ENCODE measurements at places on chromosomes 13 and 19.
A peak's percentile ranks its signal among the peaks of the same experiment; 100 is the strongest.

GRCh38 chr13:101209206-101209893 is 207.0 kb downstream of the NALCN start:
- DNase-seq = no peak
- no peaks in the 10 kb centered on the region for H3K36me3 ChIP-seq
- H3K27me3 ChIP-seq = no peaks in the 10 kb centered on the region
- no peaks in the 10 kb centered on the region for H3K4me1 ChIP-seq
- no peak overlapping the region for H3K4me3 ChIP-seq

DNA sequence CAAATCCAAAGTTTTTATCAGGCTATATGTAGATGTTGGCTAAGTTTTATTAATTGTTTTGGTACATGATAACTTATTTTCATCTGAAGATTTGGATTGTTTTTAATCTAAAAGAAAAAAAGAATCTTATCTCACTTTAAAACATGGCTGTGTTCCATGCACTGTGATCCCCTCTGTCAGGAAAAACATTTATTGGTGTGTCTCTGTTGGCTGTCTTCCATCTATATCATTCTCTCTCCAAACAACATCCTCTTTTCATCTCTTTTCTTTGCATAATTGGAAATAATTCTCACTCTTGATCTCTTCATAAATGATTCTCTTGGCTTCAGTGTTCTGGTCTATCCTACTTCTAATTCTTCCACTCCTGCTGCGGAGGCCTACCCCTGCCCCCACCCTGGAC is 4.2 kb downstream of the NALCN start:
- DNase-seq = no peak
- peaks cover 23% of the 10 kb centered on the region for H3K27me3 ChIP-seq
- no peaks in the 10 kb centered on the region for H3K36me3 ChIP-seq
- H3K4me1 ChIP-seq = no peaks in the 10 kb centered on the region
- H3K27ac ChIP-seq = no peak overlapping the region

GRCh38 chr13:106865716-106866440 is 297.9 kb upstream of the ARGLU1 start:
- H3K36me3 ChIP-seq = no peaks in the 10 kb centered on the region
- no peaks in the 10 kb centered on the region for H3K4me1 ChIP-seq
- no peak overlapping the region for H3K27ac ChIP-seq
- no peaks in the 10 kb centered on the region for H3K27me3 ChIP-seq

DNA sequence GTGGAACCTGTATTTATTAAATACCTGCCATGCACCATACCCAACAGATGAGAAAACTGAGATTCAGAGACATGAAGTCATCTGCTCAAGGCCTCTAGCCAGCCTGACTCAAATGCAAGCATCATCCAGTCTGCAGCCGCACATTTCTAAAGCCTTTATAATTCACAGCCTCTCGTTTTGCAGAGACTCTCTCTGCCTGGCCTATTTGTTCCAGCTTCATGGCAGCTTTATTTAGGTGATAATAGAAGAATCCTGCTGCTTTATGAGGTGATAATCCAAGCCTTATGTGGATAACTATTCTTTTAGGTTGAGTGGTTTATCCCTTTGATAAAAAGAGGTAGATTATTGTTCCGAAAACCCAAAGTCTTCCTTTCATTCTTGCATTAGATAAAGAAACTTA is 58.4 kb downstream of the OXGR1 start:
- no peaks in the 10 kb centered on the region for H3K27me3 ChIP-seq
- H3K4me1 ChIP-seq = no peaks in the 10 kb centered on the region
- no peak overlapping the region for H3K27ac ChIP-seq
- no peaks in the 10 kb centered on the region for H3K36me3 ChIP-seq
- no peak overlapping the region for H3K4me3 ChIP-seq
- DNase-seq = no peak

- DNase-seq = no peak
- no peak overlapping the region for H3K4me3 ChIP-seq
- no peak overlapping the region for H3K27ac ChIP-seq
- no peaks in the 10 kb centered on the region for H3K36me3 ChIP-seq
Measured at GRCh38 chr19:5452594-5453565, 2.3 kb upstream of the ZNRF4 start.

DNA sequence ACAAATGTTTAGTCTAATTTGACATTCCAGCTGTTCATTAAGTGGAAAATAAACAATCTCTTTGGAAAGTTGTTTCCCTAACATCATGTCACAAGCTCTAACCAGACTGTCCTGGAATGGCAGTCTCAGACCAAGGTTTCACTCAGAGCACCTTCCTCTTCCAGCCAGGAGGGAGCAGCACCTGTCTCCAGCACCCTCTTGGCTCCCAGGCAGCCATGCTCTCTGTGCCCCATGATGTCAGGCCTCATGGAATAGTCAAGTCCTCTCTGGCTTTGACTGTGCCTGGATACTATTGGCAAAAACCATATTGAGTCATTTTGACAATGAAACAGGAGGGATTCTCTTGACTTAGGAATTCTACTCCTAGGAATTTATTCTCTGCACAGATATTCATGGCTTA is 171.4 kb downstream of the OXGR1 start:
- no peaks in the 10 kb centered on the region for H3K36me3 ChIP-seq
- no peaks in the 10 kb centered on the region for H3K4me1 ChIP-seq

GRCh38 chr13:75801388-75801945 is 165.3 kb downstream of the LMO7 start:
- H3K27me3 ChIP-seq = no peaks in the 10 kb centered on the region
- DNase-seq = no peak
- peaks cover 7% of the 10 kb centered on the region for H3K4me1 ChIP-seq
- no peak overlapping the region for H3K27ac ChIP-seq
- H3K36me3 ChIP-seq = peaks cover 42% of the 10 kb centered on the region

DNA sequence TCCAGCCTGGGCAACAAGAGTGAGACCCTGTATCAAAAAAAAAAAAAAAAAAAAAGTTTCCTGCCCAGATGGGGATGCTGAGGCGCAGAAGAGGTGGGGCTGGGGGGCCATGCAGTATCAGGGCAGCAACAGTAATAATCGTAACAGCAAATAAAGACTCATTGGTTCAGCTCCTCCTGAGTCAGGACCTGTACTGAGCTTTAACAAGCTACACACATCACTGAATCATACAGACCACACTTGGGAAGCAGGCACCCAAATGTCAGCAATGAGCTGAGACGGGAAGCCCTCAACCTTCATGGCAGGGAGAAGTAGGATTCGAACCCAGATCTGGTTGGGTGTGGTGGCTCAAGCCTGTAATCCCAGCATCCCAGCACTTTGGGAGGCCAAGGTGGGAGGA is 10.6 kb upstream of the DPF1 start:
- H3K4me3 ChIP-seq = no peak overlapping the region
- peaks cover 8% of the 10 kb centered on the region for H3K27me3 ChIP-seq
- no peak overlapping the region for H3K27ac ChIP-seq
- DNase-seq = no peak
- no peaks in the 10 kb centered on the region for H3K36me3 ChIP-seq

- H3K27ac ChIP-seq = peak overlapping the region; percentile 91
- no peak for DNase-seq
- H3K4me3 ChIP-seq = peak overlapping the region; percentile 68
- peaks cover 57% of the 10 kb centered on the region for H3K4me1 ChIP-seq
Measured at GRCh38 chr19:14381689-14382474, 638 bp downstream of the ADGRE5 start.

DNA sequence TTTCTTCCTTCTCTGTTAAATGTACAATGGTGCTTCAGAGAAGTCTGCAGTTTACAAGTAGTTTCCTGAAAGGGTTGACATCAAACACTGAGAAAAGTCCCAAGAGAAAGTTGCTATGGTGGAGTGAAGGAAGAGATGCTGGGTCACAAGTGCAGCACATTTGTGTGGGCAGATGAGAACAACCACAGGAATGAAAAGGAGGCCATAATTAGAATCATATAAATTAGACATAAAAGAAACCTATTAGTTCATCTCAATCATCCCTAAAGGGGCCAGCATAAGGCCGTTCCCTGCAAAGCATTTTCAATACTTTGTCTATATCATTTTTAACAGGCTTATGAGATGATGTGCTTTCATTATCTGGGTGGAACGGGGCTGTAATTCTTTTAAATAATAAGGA is 359.2 kb downstream of the IRS2 start:
- H3K4me1 ChIP-seq = no peaks in the 10 kb centered on the region
- no peaks in the 10 kb centered on the region for H3K36me3 ChIP-seq
- H3K4me3 ChIP-seq = no peak overlapping the region
- H3K27ac ChIP-seq = no peak overlapping the region
- H3K27me3 ChIP-seq = no peaks in the 10 kb centered on the region

GRCh38 chr13:31049833-31050232 is 111.9 kb downstream of the HSPH1 start:
- no peaks in the 10 kb centered on the region for H3K27me3 ChIP-seq
- H3K4me1 ChIP-seq = peaks cover 19% of the 10 kb centered on the region
- no peak overlapping the region for H3K4me3 ChIP-seq
- H3K27ac ChIP-seq = no peak overlapping the region

GRCh38 chr19:17487284-17488121 is 17.2 kb downstream of the SLC27A1 start:
- H3K36me3 ChIP-seq = no peaks in the 10 kb centered on the region
- H3K4me1 ChIP-seq = peaks cover 18% of the 10 kb centered on the region
- no peak for DNase-seq
- peak overlapping the region; percentile 17 for H3K27ac ChIP-seq

DNA sequence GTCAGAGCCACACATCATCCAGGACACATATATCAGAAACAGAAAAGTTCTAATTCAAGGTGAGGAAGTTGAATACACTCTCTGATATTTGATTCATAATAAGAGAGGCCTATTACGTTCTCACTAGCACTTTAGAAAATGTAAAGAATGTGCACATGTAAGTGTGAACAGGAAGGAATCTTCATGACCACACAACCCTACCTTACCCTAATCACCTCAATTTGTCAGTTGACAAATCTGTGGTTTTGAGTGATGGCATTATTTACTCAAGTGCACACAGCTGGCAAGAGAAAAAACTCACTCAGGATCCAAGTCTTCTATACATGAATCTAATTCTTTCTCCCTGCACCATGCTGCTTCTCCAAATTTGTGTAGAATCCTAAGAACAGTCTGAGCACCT is 445.8 kb downstream of the SUCLA2 start:
- no peak overlapping the region for H3K4me3 ChIP-seq
- H3K4me1 ChIP-seq = no peaks in the 10 kb centered on the region
- no peaks in the 10 kb centered on the region for H3K36me3 ChIP-seq
- H3K27me3 ChIP-seq = no peaks in the 10 kb centered on the region
- DNase-seq = no peak

- no peaks in the 10 kb centered on the region for H3K27me3 ChIP-seq
- H3K4me1 ChIP-seq = peaks cover 4% of the 10 kb centered on the region
- no peak overlapping the region for H3K4me3 ChIP-seq
- no peak for DNase-seq
- no peaks in the 10 kb centered on the region for H3K36me3 ChIP-seq
Measured at GRCh38 chr13:44868397-44868796, 120.9 kb downstream of the NUFIP1 start.

GRCh38 chr19:14114854-14115253 is 2.7 kb downstream of the PRKACA start:
- no peaks in the 10 kb centered on the region for H3K27me3 ChIP-seq
- H3K4me1 ChIP-seq = peaks cover 53% of the 10 kb centered on the region
- H3K36me3 ChIP-seq = no peaks in the 10 kb centered on the region
- peak; percentile 80 for DNase-seq
- no peak overlapping the region for H3K4me3 ChIP-seq

Measured in upper lobe of right lung (tissue), 1 donor.